ENCODE measurements at places on chromosomes 16 and 17. TPM values are rescaled to one million over a fixed set of nuclear protein-coding genes. Genes with fewer than 3 reads are reported as not detected.

Gene AXIN2
- total RNA-seq, result 6.5 TPM

Gene ENPP7
- not detected for total RNA-seq

Gene QPRT
- total RNA-seq, result 51.9 TPM

GRCh38 chr16:78705694-78706093, 606.2 kb downstream of the WWOX start:
- peak; percentile 66 for DNase-seq

DNA sequence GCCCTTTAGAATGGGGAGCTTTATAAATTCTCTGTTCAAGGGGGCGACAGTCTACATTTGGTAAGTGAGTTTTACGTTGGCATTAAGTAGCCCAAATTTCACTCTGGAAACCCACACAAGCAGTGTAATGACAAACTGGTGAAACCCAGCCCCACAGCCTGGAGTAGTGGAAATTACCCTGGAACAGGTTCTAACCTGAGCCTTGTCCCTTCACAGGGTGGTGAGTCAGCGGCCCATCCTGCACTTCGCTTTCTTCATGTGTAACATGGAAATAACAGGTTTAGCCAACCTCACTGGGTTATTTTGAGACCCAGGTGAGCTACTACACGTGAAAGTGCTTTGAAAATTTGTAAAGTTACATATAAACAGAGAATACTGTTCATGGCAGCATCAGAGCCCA, 3.5 kb upstream of the TLCD3A start:
- DNase-seq, result no peak

DNA sequence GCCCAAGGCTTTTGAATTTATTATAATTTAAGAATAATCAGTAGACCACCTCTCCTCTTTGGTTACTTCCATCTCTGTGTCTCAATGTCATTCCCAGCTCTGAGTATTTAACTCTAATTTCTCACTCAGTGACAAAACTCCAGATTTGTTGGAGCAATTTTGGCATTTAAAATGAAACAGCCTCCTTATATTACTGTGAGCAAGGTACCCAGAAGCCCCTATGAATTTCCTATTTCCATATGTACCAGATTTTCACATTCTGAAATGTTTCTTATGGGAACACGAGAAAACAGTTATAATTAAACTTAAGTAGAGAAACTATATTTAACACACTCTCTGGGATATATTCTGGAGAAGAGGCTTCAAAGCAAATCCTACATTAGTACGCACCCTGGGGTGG, 285.4 kb upstream of the CDH8 start:
- no peak for DNase-seq

DNA sequence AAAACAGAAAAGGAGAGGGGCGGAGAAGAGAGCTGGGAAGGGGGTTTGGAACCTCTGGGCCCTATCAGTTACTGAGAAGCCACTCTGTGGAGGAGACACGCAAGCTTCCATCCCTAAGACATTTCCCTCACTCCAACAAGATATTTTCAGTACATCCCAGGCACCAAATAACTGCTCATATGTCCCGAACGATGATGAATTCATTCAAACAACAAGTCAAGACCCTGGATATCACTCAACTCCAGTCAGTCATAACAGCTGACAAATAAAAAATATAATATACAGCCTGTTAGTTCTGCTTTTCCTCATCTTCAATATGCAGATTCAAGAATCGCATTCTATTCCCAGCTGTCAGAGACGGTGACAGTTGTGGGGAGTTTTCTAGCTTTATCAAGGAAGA, 104.0 kb upstream of the ZFHX3 start:
- no peak for DNase-seq

DNA sequence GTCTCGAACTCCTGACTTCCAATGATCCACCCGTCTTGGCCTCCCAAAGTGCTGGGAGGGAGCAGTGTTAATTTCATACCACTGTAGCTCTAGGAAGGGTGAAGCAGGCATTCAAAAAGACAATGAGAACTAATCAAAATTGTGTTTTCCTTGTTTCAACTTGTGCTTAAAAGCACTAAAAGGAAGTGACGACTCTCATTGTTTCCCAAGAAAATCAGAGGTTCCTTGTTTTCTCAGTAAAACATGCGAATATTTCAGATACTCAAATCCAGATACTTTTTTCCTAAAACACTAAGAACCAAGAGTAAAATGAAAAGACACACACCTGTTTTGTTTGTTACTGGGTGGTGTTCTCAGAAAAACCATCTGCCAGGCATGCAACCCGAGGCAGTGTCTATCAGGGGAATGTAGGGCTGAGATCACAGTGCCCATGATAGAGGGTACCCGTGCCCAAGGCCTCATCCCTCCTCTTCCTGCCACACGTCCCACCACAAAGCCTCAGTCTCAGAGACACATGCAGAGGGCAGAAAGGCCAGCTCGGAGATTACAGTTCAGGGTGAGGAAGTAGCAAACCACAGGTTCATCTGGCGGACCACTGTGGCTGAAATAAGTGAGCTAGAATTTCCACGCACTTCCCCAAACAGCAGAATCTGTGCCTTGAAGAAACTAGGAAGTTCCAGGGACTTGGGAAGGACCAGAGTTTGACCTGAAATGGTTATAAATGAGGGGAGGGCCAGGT, 33.7 kb downstream of the GINS3 start:
- no peak for DNase-seq

DNA sequence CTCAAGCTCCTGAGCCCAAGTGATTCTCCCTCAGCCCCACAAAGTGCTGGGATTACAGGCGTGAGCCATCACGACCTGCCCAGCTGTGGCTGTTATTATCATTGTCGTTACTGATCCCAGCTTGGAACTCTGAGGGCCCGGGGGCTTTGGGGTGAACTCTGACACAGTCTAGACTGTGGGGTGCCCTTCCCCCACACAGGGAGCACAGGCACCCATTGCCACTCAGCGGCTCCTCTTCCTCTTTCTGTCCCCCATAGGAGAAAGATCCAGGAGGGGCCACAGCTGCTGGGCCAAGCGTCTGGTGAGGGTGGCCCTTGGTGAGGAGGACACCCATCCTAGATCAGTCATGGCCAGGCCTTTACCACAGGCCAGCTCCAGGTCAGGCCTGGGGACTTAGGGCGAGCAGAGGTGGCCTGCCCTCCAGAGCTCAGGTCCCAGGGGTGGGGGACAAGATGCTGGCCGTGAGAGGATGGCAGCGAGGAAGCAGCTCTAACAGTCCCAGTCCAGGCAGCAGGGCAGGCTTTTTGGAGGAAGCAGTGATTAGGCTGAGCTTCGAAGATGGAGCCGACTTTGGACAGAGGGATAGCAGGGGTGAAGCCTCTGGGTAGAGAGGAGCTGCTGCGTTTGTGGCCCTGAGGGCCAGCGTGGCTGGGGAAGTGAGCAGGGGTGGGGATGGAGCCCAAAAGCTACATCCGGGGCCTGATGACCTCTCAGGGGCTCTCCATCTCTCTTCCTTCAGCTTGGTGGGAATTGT, 24.7 kb downstream of the TMEM235 start:
- DNase-seq, result peak; percentile 7
